Stimulated activated CD4-positive, alpha-beta T cell treated with anti-CD3 and anti-CD28 coated beads, Interleukin-2, amount 100 ng/mL, for 4 hours (primary cell): ENCODE measurements at places on chromosomes 16 and 17.

GRCh38 chr17:83055911-83056582, 23.4 kb upstream of the METRNL start:
- no peak for DNase-seq

DNA sequence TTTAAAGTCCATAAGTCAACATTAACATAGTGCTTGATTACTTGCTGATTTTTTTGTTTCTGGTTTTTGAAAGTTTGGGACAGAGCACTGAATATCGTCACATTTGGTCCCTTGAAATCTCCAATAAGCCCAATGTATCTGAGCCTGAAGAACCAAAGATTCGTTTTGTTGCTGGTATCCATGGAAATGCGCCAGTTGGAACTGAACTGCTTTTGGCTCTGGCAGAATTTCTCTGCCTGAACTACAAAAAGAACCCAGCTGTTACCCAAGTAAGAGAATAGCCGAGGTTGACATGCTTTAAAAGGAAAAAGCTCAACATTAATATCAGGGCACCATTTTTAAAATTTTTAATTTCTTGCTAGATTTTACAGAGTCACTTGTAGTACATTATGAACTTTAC, 27.7 kb upstream of the GOSR1 start:
- DNase-seq = no peak

DNA sequence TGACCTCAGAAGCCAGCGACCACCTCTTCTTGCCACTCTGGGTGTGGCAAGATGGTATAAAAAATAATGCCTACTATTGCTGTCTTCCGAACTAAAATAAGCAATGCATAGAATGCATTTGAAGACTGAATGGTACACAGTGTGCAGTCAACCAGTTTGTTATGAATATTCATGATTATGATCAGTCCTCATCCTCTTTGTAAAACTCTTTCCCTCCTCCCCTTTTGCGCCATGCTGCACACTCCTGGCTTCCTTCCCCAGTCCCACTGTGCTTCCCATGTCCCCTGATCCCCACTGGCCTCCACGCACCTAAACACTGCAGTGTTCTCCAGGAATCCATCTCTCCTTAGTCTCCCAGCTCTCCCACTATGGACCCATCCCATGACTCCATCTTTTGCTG, 348.0 kb downstream of the SOX9 start:
- no peak for DNase-seq

GRCh38 chr16:87706278-87707000, 59.3 kb downstream of the KLHDC4 start:
- DNase-seq = no peak

DNA sequence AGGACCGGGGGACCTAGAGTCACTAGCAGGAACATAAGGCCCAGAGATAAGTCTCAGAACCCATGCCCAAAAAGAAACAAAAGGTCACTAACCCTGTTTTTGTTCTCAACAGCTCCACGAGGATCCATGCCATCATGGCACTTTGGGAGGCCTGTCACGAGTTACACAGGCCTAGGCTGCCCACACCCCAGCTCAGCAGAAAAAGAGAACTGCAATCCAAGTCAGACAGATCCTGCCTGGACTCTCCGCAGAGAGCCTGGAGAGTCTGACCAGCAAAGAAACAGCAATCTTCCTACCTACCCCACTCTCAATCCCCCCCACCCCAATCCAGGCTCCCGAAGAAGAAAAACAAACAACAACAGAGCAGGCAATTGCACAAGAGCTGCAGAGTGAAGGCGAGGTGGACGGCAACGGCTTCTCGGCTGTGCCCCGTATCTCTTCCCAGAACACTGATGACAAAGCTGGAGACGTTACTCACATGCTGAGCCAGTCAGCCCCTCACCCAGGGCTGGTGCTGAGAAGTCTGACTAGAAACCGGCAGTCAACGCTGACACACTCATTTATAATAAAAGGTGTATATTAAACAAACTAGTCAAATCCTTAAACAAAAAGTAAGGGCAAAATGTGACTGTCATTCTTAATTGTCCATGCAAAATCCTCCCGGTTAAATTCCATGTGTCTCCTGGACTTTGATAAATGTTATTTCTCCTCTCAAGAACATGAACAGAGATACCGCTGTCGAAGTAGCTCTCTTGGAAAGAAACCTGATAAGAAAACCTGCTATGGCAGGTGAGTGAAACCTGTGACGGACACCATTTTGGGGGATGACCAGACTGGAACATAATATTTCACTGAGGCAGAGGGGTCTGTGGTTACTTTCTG, 89.3 kb downstream of the SMG6 start:
- DNase-seq = no peak
